Ammon's horn (tissue), 1 donor: ENCODE measurements at places on chromosomes 12 and 14.

DNA sequence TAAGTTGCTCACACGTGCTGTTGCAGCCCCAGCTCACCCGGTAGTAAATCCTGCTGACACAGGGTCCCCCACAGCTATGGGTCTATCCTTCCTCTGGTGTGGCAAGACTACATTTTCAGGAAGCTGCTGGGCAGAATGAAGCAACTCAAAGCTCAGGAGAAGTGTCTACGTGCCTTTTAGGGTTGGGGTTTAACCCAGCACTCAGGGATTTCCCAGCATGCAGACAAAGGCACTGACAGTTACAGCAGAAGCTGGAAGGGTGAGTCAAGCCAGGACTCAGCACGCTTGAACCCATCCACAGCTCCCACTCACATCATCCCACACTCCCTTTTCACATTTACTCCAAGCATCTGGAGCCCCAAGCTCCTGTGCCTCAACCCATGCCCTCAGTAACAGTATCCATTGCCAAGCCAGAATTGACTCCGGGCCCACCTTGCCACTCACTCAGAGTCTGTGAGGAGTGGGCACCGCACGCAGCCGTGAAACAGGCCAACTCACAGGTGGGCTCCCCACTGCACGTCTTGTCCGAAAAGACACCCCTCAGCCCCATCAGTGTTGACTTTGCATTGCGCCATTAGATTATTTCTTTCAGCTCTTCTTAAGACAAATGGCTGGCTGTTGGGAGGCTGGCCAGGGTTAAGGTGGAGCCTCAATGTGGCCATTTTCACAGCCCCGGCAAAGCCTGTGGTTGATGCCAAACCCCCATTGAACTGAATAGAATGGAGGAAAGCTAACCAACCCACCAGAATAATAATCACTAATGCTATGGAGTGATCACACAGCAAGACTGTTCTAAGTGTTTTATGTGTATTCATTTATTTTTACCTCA lies 59.6 kb downstream of the ZFP36L1 start:
- DNase-seq: peak; percentile 70

- DNase-seq: no peak
These were observed 239.0 kb downstream of the ADAMTS20 start for GRCh38 chr12:43312991-43313505.

DNA sequence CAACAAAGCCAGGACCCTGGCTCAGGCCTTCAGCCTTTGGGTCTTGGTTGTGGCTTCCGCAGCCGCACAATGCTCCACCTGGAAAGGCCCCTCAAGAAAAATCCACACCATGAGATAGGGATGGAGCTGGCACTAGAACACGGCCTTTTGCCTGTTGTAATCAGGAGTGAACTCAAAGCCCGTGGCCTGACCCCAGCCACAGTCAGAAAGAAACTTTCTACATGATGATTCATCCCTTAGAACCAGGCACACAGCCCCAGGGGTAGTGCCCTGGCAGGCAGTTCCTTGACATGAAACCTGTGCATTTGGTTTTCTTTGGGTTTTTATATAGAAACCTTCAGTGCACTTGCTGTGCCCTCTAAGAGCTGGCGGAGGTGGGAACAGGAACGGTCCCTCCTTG lies 5.1 kb downstream of the CLMN start:
- no peak for DNase-seq

GRCh38 chr12:24109381-24110039 lies 160.0 kb upstream of the SOX5 start:
- DNase-seq: peak; percentile 4

DNA sequence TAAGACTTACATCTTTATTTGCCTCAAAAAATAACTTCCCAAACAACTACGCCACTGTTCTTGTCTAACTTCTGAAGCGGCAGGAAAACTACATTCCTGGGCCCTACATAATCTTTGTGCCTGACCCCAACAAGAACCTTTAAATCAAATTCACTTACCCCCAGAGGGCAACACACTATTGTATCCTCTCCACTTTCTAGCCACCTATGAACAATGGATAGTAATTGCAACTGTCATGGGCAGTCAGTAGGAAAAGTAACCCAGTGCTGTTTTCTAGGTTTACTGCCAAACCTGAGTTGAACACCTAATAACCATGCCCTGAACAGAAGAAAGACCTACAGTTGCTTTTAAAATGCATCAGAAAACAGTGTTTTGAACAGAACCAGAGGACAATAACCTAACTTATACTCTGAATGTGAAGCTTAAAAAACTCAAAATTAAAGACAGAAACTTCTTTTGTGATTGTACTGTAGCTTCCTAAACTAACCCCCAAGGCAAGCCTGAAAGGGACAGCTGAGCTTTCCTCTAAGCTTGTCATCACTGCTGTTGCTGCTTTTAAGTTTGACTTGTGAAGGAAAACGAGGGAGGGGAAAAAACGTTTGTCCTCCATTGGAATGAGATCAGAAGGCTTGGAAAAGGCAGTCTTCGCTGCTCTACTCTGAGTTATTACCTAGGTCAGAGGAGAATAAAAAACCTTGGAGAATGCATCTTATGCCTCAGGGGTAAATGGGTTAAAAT lies 195.7 kb downstream of the SOX5 start:
- DNase-seq: no peak

DNA sequence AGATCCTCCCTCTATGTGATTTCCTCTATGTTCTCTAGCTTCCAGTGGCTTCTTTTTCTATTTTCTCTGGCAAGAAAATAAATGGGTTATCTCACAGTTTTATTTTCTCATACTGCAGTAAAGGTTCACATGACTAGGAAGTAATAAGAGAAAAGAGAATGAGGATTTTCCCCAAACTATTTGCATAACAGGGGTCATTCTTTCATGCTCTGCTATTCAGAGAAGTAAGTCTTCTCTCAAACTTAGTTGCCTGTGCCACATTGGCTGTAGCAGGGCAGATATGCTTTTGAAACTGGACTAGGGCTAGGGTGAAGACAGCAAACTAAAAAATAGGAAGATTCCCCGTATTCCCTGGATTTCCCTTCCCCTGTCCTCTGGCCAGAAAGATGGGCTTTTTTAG lies 57.4 kb downstream of the ACSM4 start:
- no peak for DNase-seq
